ENCODE measurements at places on chromosomes 11 and 22. TPM values are rescaled to one million over a fixed set of nuclear protein-coding genes. Genes with fewer than 3 reads are reported as not detected.

GRCh38 chr11:33884601-33885000 is 7.3 kb downstream of the LMO2 start:
- no peak for DNase-seq

DNA sequence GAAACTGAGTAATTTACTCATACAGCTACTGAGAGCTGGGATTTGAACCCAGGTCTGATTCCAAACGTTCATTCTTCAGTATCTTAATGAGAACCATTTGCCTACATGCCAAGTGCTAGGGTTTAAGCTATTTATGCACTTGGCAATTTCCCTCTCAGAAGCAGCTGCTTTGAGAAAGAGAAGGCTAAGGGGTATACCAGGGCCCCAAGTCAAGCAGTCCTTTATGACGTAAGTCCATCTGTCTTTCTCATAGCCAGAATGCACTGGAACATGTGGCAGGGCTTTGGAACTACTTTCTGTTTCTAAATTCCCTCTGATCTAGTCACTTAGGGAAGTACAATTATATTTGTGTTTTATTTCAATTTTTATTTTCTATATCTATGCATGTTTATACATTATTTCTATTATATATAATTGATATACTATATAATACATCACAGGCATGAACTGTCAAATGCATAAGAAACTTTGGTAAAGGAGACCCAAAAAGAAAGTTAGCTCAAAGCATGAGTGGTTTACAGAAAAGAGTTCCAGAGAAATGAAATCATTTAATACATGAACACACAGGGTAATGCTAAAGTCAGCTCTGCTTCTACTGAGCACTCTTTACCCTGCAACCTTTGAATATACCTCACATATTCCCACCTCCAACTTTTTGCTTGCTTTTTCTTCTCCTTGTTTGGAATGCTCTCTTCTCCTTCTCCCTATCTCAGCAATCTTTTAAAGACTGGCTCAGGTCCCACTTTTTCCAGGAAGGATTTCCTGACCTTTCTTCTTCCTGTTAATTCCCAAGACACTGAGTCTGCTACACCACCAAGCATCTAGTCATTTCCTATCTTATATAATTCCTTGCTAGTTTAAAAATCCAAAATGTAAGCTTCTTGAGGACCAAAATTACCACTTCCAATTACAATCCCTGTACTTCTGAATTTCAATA is 80.5 kb upstream of the GDPD4 start:
- DNase-seq, result no peak

DNA sequence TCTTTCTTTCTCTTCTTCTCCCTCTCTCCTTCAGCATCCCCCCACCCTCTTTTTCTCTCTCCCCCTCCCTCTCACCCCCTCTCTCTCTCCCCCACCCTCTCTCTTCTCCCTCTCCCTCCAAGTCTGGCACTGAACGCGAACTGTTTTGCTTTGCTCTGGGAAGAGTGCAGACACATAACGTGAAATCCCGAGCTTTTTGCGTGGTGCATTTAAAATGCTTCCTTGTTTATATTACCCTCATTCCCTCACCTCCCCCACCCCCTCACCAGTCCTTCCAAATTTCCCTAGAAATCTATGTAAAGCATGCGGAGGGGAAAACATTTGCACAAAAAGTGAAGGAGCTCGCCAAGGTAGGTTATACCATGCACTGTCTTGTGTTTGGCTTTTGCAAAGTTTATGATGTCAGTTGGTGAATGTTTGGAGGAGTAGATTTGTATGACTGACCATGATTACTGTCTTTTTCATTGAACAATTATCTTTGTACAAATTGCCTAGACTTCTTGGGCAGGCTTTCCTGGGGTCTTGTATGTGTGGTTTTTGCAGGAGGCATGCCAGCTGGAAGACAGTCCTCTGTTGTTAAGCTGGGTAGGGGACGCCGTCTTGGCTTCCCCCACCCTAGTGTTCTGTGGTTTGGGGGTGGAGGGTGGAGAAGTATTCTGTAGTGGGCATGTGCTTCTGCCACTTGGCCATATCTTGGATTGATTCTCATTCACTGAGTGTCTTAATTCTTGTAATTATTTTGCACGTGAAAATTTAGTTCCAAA is 123.7 kb upstream of the HSD17B12 start:
- DNase-seq, result no peak

Gene MN1
- 5.5 TPM for total RNA-seq

Gene HBG1
- total RNA-seq, result not detected

Gene CTSW
- not detected for total RNA-seq

All from progenitor cell of endocrine pancreas (in vitro differentiated cells).